ENCODE measurements at places on chromosomes 11 and 22. TPM values are rescaled to one million over a fixed set of nuclear protein-coding genes. Genes with fewer than 3 reads are reported as not detected.

DUSP8 gene
- polyA plus RNA-seq, result 3.0 TPM

ESAM gene
- 78.9 TPM for polyA plus RNA-seq

SYCE3 gene
- not detected for polyA plus RNA-seq

MMP13 gene
- polyA plus RNA-seq, result not detected

RAB1B gene
- 129 TPM for polyA plus RNA-seq

SEZ6L gene
- polyA plus RNA-seq, result 0.30 TPM

EMID1 gene
- polyA plus RNA-seq, result 111 TPM

LDLRAD3 gene
- polyA plus RNA-seq, result 24.7 TPM

MMP12 gene
- polyA plus RNA-seq, result 2.4 TPM

HTR3B gene
- 0.06 TPM for polyA plus RNA-seq

GGTLC2 gene
- polyA plus RNA-seq, result not detected

APOA5 gene
- polyA plus RNA-seq, result not detected

ZBTB16 gene
- 1.3 TPM for polyA plus RNA-seq

DRAP1 gene
- 112 TPM for polyA plus RNA-seq

DNA sequence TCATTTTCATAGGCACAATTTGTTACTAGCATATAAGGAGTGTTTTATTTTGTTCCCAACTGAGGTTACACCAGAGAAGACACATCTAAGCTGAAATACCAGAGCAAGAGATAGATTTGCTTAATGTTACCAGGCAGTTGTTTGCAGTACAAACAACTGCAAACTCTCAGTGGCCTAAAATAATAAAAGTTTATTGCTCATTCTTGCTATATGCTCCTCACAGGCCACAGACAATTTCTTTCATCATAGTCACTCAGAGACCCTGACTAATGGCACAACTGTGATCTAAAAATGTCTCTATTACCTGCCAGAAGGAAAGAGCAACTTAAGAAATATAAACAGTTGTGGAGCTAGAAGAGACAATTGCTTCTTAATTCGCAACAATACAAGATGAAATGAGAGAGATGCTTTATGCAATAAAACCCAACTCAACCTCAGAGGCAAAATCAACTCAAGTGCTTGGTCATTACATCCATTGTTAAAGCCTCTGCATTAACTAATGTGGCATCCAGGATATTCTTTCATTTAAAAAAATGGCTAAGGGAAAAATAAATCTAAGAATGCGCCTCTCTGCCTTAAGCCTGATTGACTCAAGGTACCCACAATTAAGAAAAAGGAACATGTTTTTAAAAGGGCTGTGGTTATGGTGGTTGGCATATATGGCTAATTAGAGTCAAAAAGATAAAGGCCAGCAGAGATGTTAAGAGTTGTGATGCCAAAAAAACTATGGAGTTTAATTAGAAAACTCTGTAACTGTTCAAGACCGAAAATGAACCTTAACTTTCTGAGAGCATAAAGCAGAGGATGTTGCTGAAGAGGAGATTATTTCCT is 103.7 kb downstream of the CD44 start:
- DNase-seq, result no peak

GRCh38 chr11:15594607-15595006 is 479.9 kb downstream of the INSC start:
- DNase-seq, result no peak

- DNase-seq, result no peak
Observed at GRCh38 chr22:17888855-17889254, 114.6 kb upstream of the BID start.

GRCh38 chr22:48660790-48661740 is 1166.6 kb downstream of the BRD1 start:
- DNase-seq, result no peak

GRCh38 chr11:10777393-10777793 is 26.3 kb downstream of the CTR9 start:
- no peak for DNase-seq

- no peak for DNase-seq
Observed at GRCh38 chr11:126598344-126599216, 243.1 kb downstream of the ST3GAL4 start.

DNA sequence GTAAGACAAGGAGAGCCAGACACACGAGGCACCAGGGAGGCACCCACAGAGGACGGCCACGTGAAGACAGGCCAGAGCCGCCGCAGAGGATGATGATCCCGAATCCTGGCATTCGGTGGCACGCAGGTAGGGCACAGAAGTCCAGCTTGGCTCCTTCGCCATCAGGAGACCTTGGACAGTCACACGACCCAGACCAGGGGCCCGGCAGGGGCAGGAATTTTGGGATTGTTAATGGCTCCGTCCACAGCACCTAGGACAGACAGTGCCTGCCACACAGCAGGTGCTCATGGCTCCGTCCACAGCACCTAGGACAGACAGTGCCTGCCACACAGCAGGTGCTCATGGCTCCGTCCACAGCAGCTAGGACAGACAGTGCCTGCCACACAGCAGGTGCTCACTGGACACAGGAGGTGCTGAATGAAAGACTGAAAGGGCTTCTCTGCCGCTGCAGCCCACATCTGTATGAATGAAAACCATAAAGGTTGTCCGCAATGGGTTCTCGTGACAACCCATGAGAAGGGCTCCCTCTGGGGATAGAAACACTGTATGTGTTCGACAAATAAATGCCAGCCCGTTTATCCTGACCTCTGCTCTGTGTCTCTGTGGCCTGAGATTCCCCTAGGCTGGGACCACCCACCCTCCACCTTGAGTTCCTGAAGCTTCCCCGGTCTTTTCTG is 341.6 kb downstream of the CTTN start:
- no peak for DNase-seq

DNA sequence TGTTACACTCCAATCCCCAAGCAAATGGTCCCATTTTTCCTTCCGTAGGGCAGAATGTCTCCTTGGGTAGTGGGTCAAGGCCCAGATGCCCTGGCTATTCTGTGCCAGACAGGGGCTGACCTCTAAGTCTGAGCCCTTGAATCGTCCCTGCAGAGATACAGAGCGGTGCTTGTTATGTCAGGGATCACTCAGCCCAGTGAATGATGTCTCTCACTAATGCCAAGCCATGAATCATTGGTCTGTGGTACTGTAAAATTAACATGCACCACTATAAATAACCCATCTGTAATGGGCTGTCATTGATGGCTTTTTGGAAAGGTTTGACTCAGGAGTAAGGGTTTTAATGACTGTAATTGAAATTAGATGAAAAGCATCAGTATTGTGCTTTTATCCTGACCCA is 35.3 kb upstream of the KIRREL3 start:
- no peak for DNase-seq

- no peak for DNase-seq
Observed at GRCh38 chr11:71461696-71462095, 8.7 kb downstream of the NADSYN1 start.

GRCh38 chr11:9575260-9576240 is 2.1 kb downstream of the WEE1 start:
- peak; percentile 89 for DNase-seq

GRCh38 chr11:108203075-108203474 is 19.4 kb downstream of the NPAT start:
- no peak for DNase-seq

- no peak for DNase-seq
Observed at GRCh38 chr22:44424867-44425693, 73.0 kb downstream of the RTL6 start.

GRCh38 chr11:112499153-112499880 is 238.7 kb upstream of the PLET1 start:
- no peak for DNase-seq

DNA sequence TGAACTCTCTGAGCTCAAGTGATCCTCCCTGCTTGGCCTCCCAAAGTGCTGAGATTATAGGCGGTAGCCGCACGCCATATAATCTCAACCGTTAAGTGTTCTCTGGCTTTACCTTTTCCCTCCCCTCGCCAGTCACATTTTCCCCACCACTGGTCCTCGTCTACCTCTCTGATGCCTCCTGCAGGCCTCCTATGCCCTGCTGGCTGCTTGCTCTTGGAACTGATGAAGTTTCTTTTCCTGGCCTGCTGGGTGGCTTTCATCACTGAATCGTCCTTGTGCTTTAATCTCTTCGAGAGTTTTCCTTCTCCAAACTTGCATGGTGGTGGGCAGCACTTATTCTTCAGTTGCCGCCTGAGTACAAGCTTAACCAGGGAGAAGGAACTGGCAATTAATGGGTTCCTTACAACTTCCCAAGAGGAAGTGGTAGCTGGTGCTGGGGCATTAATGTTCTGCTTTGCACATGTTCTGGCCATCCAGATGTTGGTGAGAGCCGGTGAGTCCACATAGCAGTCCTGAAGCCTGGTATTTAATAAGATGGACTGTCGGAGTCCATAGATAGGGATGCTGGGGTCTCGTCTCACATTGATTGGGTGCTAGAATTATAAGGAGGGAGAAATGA is 1.3 kb downstream of the C22orf31 start:
- DNase-seq, result no peak

DNA sequence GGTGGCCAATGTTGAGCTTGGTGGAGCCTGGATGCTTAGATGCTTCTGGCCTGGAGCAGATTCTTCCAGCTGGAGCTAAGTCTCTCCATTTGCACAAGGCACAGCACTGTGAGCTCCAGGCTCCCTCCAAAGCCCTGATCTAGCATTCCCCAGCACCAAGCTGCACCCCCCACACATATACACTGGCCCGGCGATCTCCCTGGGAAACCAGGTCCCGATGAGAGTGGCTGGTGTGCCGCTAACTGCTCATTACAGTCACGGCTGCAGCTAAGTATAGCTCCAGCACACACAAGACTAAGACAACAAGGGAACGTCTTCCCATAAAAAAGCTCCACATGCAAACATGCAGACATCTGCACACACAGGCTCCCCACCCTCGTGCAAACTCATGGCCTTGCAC is 17.6 kb downstream of the KCNC1 start:
- DNase-seq, result no peak

DNA sequence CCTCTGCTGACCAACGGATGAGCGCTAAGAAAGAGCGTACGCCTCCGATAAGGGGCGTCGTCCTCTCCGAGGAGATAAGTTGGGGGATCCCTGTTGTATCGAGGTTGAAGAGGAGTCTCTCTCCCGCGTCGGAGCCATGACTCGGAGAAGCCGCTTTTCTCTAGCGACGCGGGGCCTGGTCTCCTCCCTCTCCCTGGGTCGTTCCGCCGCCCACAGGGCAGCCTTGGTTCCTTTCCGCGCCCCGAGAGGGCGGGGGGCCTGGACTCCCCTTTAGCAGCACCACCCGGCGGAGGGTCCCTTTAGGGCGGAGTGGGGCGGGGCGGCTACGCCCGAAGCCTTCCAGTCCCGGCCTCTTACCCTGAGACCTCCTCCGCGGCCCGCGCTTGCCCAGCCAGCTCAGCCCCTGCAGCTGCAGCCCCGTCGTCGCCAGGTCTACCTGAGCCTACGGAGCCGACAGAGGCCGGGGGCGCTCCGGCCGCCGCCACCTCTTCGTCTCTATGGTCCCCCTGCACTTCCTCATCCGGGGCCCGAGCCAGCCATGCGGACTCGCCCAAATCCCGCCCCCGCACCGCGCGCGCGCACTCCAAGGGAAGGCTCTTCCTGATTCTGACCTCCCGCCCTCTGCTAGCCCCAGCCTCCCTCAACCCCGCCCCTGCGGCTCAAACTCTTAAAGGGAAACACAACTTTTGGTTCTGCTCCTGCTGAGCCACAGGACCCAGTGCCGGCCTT is at the start of gene PRR14L:
PRR14L (minus strand) TSS at position 497 of the 729 bp plus-strand sequence. CDS start 11,272 bp downstream, outside the sequence.
- peak; percentile 97 for DNase-seq

- DNase-seq, result no peak
Observed at GRCh38 chr11:72217841-72218240, 1.2 kb downstream of the FOLR2 start.

GRCh38 chr22:46069521-46070214 is 80.7 kb upstream of the PPARA start:
- DNase-seq, result no peak

GRCh38 chr11:70488171-70488703 is 89.9 kb downstream of the CTTN start:
- DNase-seq, result no peak

DNA sequence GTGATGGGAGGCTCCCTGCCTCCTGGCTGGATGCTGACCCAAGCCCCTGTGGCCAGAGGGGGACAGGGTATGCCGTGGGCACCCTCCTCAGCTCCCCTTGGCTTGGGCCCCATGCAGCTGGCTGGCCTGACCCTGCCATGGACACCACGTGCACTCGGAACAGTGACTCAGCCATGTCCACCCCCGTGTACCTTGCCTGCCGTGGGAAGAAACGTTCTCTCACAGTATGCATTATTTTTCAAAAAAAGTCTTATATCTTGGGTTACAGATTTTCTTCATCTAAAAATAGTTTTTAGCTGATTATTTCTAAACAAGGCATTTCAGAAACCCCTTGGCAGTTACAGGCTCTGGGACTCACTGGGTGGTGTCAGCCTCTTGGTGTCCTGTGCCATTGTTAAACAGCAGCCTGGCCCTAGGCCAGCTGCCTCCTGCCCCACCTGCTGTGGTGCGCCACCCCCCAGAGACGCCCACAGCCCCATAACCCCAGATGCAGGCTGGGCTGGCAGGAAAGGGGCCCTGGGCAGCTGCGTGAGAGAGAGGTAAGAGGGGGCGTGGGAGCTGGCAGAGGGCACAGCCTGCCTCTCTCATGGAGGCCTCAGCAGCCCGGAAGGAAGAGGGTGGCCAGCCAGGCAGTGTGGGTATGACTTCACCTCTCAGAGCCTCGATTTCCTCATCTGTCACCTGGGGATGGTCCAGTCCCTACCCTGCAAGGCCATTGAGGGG is 99.8 kb downstream of the MORC2 start:
- DNase-seq, result no peak

- DNase-seq, result no peak
Observed at GRCh38 chr11:119355091-119355843, 8.8 kb upstream of the MFRP start.

DNA sequence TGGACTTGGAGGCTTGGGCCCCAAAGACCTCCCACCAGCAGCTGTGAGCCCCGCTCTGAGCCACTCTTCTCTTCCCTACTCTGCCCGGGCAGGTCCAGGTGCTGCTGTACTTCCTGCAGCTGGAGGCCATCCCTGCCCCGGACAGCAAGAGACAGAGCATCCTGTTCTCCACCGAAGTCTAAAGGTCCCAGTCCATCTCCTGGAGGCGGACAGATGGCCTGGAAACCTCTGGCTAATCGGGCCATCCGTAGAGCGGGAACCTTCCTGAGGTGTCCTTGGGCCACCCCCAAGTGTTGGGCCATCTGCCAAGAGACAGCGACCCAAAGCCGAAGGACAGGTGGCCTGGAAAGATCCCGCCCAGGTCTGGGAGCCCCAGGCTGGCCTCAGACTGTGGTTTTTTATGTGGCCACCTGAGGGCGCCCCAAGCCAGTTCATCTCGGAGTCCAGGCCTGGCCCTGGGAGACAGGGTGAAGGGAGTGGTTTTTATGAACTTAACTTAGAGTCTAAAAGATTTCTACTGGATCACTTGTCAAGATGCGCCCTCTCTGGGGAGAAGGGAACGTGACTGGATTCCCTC is 135.1 kb downstream of the BCR start:
- DNase-seq, result peak; percentile 41

- DNase-seq, result no peak
Observed at GRCh38 chr11:3855808-3856491, 486 bp downstream of the STIM1 start.

GRCh38 chr11:45333001-45333971 is 47.1 kb upstream of the SYT13 start:
- DNase-seq, result peak; percentile 55
